ENCODE measurements at places on chromosomes 7 and 10. TPM values are rescaled to one million over a fixed set of nuclear protein-coding genes. Genes with fewer than 3 reads are reported as not detected.

- no peak for DNase-seq
Measured at GRCh38 chr10:28810057-28810870, 132.9 kb downstream of the BAMBI start.

DNA sequence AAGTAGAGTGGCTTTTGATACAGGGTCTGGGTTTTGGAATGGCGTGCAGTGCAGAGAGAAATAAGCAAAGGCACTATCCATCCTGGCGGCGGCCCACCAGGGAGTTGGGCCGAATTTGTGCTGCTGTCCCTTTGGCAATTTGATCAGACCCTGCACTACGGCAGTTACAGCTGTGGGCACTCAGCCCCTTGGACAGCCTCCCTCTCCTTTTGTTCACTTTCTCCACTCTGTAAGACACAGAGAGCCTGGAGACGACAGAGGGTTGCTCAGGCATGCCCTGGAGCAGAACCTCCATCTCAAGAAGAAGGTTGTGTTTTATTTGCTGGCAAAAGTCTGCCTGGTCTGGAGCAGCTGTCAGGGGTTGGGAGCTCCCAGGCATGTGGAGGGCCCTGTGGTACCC, 55.8 kb downstream of the LHPP start:
- no peak for DNase-seq

SP8 gene
- polyA plus RNA-seq = 0.05 TPM

DNA sequence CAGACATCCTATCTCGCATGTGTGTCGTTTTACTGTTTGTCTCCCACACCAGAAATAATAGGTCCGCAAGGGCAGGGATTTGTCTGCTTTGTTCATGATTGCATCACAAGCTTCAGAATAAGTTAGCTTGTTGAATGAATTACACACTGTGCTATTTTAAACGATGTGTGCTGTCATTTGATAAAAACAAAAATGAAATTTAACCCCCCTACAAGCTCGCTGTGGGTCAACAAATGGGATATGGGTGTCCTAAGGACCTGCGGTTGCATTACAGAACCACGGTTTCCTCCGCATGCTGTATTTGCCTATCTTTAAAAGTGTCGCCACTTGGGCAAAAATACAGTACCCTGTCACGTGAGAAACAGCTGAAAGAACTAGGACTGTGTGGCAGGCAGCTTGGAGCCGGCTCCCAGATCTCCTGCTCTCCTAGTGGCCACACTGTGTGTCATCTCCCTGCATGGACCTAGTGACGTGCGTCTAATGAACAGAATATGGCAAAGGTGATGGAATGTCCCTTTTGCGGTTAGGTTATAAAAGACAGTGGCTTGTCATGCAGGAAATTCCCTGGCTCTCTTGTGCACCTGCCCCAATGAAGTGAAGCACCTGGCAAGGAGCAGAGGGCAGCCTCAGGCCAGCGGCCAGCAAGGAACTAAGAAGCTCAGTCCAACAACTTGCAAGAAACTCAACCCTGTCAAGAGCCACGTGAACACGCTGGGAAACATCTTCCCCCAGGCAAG, 32.9 kb upstream of the CRYGN start:
- DNase-seq = no peak

DNA sequence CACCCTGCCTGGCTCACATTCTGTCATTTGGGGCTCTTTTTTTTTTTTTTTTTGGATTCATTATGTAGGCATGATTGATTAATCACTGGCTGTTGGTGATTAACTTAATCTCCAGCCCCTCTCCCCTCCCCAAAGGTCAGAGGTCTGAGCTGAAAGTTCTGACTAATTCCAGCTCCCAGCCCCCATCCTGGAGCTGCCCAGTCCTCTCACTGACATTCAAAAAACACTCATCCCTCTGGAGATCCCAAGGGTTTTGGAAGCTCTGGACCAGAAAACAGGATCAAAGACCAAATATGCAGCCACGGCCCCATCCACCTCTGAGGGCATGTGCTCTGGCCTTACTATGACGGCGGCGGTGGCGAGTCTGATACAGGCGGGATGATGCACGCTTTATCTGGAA, 53.8 kb downstream of the RBM17 start:
- DNase-seq = no peak

NACAD gene
- 0.94 TPM for polyA plus RNA-seq

GRCh38 chr10:28054228-28054860, 55.5 kb upstream of the ODAD2 start:
- DNase-seq = no peak

TBXAS1 gene
- 16.3 TPM for polyA plus RNA-seq

DNA sequence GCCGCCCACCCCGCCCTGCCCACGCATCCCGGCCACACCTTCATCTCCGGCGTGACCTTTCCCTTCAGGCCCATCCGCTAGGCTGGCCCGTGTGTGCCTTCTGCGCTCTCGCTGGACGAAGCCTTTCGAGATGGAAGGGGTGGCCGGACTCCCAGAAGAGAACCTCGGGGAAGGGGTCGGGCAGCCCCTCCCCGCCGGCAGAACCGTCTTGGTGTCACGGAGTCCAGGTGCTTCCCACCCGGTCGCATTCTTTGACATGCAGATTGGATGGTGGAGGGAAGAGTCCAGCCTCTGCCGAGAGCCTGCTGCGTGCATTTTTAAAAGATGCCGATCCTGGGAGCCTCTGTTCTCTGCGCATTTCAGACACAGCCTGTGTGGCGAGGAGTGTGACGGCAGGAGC, 7.3 kb upstream of the ZNF853 start:
- no peak for DNase-seq

- no peak for DNase-seq
Measured at GRCh38 chr7:135653340-135654080, 8.8 kb upstream of the STMP1 start.

SPDYE5 gene
- polyA plus RNA-seq = 0.09 TPM

- no peak for DNase-seq
Measured at GRCh38 chr10:95168694-95169093, 25.3 kb upstream of the ACSM6 start.

GRCh38 chr7:106178593-106179134, 66.6 kb upstream of the SYPL1 start:
- DNase-seq = no peak

AQP1 gene
- 42.2 TPM for polyA plus RNA-seq

SAMD9L gene
- 20.3 TPM for polyA plus RNA-seq

DNA sequence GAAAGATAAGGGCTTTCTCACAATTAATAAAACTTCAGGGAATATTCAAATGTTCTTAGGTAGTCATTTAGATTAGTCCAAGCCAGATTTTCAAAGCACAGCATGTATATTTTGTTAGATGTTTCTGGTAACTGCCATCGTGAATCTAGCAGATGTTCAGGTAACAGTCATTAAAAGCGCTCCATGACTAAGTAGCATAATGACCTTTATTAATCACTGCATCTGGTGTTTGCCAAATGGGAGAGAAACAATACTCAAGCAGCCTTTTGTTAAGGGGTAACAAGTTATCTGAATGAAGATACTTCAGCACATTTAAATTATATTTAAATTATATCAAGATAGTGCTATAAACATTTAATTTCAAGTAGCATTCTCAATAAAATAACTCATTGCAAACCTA, 47.5 kb downstream of the USP6NL start:
- no peak for DNase-seq

DNA sequence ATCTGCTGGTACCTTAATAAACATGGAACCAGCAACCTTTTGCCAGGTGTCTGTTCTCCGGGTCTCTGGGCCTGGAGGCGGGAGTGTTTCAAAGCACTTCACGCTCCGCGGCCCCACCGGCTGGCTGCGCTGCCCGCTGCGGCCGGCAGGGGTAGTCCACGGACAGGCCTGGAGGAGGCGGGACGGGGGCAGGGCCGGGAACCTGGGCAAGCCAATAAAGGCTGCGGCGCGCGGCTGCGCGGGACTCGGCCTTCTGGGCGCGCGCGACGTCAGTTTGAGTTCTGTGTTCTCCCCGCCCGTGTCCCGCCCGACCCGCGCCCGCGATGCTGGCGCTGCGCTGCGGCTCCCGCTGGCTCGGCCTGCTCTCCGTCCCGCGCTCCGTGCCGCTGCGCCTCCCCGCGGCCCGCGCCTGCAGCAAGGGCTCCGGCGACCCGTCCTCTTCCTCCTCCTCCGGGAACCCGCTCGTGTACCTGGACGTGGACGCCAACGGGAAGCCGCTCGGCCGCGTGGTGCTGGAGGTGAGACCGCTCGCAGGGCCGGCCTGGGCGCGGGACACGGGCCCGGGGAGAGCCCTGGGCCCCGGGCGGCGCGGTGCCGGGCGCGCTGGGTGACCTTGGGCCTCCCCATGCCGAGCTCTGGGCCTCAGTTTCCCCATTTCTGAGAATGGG, at the start of gene PPIF:
Gene PPIF (plus strand): TSS at position 244 of the 668 bp plus-strand sequence. CDS start 80 bp downstream, at position 324.
- peak; percentile 87 for DNase-seq

ACSM6 gene
- polyA plus RNA-seq = 0.96 TPM

GRCh38 chr7:99024066-99024465, 119.8 kb downstream of the SMURF1 start:
- DNase-seq = no peak

GRCh38 chr10:73819513-73820093, 8.2 kb upstream of the NDST2 start:
- DNase-seq = no peak

EN2 gene
- polyA plus RNA-seq = 0.05 TPM

- no peak for DNase-seq
Measured at GRCh38 chr10:103692952-103693811, 162.2 kb downstream of the SH3PXD2A start.

DNA sequence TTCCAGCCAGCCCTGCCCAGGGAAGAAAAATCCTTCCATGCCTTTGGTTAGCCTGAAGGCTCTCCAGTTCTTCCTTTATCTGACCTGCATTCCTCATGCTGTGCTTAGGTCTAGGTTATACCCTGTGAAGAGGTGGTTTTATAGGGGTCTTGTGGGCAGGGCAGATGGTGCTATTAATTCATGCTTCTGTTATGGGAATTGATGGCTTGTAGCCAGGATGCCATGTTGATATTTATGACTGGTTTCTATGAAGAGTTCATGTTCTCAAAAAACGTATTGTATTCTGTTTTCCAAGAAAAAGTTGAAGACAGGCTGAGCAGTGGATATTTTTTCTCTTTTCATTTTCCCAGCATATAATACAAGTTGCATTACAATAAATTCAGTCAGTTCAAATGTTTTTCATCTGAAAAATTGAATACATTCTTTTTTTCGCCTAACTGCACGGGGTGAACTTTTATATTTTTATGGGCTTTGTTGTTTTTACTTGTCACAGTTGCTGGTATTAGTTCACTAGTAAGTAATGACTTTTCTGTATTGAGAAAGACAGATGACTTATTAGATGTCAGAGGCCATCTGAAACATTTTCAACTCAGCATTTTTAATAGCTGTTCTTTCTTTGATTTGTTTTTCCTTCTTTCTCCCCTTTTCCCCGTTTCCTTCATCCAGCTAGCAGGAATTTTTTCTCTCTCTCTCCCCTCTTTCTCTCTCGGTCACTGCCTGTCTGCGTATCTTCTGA, 322.8 kb downstream of the LRMDA start:
- no peak for DNase-seq

GRCh38 chr7:144827621-144828020, 8.2 kb downstream of the TPK1 start:
- no peak for DNase-seq

PRR15 gene
- 0.39 TPM for polyA plus RNA-seq

DNA sequence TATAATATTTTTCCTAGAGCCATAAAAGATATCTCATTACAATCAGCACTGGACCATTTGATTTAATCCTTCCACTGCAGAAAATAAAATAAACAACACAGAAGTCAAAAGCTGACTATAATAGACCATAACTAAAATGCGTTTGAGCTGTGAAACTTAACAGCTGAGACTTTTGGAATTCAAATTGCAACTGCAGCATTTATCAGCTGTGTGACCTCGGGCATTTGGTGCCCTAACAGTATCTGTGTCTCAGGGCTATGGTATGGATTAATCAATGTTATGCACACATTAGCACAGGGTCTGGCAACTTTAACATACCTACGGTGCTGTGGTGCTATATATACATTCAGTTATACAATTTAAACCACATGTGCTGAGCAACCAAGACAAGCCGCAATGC, 160.1 kb downstream of the COL28A1 start:
- no peak for DNase-seq

PRPS1L1 gene
- not detected for polyA plus RNA-seq

Data from thymus (tissue), 14 donors.